ENCODE measurements at places on chromosomes 3 and 15.

GRCh38 chr3:157429708-157430107 lies 6.9 kb upstream of the PTX3 start:
- DNase-seq: no peak

GRCh38 chr15:80891006-80891405 lies 98.6 kb downstream of the MESD start:
- no peak for DNase-seq

GRCh38 chr3:158882445-158882844 lies 80.6 kb downstream of the MFSD1 start:
- DNase-seq: no peak

DNA sequence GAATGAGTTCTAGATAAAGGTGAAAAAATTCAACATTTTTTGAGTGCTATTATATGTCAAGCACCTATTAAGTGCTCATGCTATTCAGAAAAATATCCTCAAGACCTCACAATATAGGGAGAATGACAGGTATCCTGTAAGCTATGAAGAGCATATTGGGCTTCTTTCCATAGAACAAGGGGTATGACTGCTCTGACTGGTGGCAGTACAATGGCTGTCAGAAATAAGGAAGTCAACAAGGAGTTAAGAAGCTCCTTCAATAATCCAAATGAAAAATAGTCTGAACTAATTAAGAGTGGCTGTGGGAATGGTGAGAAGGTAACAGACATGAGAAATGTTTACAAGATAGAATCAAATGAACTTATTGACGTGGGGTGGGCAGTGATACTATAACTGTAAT lies 24.7 kb downstream of the NPTN start:
- DNase-seq: no peak

GRCh38 chr3:47280519-47280918 lies 2.1 kb downstream of the KIF9 start:
- DNase-seq: no peak

DNA sequence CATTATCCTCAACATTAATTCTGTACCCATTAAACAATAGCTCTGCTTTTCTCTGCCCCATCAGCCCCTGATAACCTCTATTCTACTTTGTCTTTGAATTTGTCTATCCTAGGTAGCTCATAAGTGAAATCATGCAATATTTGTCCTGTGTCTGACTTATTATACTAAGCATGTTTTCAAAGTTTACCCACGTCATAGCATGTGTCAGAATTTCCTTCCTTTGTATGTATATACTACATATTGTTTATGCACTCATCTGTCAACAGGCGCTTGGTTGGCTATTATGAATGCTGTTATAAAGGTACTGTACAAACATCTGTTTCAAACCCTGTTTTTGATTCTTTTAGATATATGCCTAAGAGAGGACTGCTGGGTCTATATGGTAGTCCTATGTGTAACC lies 18.2 kb downstream of the CSNK1G1 start:
- no peak for DNase-seq

DNA sequence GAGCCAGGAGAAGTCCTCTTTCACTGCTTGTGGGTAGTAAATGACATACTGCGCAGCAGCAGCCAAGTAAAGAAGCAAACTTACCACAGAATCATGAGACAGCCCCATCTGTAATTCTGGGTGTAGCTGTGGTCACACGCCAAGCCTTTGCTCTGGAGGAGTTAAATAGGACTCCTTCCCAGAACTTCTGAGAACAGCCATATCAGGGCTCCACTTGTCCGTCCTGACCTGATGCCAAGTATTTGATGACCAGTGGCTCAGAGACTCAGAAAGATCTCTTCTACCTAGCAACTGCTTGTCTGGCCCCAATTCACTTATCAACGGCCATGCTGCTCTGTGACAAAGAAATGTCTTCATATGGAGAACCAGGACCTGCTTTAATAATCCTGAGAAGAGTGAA lies 20.6 kb upstream of the GOLIM4 start:
- no peak for DNase-seq

- peak; percentile 58 for DNase-seq
Observed at GRCh38 chr3:183635107-183635430, 354 bp upstream of the KLHL24 start.

DNA sequence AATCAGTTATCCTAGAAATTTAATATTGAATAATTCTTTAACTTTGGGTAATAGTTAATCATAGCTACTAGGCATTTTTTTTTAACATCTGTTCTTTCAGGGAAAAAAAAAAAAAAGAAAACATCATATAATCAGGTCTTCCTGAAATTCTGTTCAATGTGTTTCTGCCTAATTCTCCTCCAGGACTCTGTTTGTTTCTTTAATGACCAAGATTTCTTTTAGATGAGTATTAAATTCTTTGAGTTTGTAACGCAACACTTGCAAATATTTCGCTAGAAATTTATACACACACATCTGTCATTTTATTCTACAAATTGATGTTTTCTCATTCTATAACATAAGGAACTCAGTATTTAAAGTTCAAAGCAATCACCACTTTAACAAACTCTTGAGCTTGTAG lies 56.7 kb downstream of the ALCAM start:
- DNase-seq: no peak

- DNase-seq: no peak
Observed at GRCh38 chr15:72271895-72272212, 500 bp downstream of the PARP6 start.

GRCh38 chr3:13005301-13005700 lies 67.9 kb downstream of the IQSEC1 start:
- DNase-seq: no peak

DNA sequence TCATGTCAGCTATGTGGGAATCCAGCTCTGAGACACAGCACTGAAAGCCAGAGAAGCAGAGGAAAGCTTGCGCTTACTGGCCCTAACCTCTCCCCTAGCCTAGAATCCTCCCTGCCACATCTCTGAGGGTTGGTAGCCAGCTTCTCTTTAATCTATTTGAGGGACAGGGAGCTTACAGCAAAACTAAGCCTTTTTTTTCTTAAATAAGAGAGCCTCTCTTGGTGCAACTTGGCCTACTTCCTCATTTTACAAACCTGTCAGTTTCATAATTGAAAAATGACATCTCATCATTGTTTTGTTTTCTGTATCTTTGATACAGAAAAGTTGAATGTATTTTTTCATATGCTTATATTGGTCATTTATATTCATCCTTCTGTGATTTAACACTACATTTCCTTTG lies 193.9 kb downstream of the ZNF621 start:
- no peak for DNase-seq

DNA sequence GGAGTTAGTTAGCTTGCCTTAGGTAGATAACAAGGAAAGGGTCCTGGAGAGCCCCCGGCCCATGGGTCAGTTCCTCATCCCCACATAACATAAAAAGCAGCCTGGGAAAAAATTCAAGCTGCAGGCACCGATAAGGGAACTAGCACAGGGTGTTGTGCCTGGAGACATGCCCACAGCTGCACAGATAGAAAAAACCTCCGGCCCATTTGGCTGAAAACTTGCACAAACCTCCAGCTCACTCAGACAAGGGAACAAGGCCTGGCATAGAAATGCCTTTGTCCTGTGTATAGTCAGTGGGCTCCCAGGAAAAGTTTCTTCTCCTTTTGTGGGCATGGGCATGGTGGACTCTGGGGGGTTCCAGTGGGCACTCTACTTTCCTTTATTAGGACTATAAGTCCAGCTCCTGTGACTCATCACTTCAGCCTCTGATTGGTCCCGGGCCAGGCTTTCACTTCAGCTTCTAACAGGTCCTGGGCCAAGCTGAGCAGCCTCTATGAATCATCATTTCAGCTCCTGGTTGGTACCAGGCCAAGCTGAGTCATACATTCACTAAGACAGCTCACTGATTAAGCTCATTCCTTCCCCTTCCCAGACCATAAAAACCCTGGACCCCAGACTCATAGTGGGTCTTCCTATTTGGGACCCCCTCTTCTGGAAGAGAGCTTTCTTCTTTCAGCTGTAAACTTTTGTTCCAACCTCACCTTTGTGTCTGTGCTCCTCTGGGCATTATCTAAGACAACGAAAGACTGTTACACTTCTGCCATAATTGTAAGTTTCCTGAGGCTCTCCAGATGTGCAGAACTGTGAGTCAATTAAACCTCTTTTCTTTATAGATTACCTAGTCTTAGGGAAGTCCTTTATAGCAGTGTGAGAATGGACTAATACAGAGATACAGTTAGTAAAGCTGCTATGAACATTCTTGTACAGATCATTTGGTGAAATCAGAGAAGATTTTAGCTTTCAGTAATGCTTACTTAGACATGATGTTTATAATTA lies 348.0 kb upstream of the DPPA4 start:
- DNase-seq: no peak

GRCh38 chr3:99965681-99966408 lies 148.2 kb downstream of the CMSS1 start:
- no peak for DNase-seq

DNA sequence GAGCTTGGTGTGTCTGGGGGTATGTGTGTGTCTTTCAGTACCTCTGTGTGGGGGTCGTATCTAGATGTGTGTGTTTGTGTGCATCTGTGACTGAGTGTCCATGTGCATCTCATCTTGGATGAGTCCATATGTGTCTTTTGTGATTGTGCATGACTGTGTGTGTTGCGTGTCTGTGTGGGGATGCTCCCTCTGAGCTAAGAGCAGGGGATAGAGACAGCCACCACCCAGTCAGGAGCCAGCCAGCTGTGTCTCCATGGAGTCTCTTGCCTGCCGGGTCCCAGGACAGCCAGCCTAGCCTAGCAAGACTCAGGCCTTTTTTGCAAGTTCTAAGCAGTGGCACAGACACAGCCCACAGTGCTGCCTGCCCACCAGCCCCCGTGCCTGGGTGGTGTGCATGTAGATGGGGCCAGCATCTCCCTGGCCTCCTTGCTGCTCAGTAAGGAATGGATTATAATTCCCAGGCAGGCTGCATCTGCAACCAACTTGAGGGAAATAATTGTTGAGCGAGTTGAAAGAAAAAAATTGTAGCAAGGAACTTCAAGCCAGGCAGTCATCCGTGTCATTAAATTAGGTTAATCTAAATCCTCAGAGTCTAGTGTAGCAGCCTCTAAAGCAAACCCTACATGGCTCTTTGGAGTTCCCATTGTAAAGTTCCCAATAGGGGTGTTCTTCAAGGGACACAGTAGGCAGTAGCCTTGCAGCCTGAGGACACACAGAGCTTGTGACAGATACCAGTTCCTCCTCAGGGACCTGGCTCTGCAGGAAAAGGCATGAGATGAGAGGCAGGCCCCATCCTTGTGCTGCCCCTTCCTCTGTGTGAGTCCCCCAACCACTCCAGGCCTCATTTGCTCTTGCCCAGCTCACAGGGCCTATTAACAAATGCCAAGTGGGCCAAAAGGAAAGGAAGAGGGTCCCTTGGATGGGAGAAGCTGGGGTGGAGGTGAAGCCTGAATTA lies 35.9 kb upstream of the MRPS22 start:
- no peak for DNase-seq

- DNase-seq: no peak
Observed at GRCh38 chr3:191235331-191236314, 36.6 kb downstream of the OSTN start.

DNA sequence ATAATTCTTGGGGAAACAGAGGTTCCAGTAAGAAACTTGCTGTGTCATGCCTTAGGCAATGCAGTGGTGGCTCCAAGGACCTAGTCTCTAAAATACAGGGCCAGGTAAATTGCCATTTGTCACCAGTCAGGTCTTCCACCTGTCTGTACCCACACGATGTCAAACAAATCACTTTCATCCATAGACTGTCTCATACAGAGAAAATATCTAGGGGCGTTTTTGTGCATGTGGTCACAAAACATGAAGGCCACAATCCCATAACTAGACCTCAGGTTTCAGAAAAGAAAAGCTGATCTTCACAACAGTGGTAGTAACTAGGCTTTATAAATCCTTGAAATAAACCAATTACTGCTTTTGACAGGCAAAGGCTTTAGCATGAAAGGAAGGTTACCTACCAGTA lies 92.3 kb downstream of the SLC9A9 start:
- no peak for DNase-seq

GRCh38 chr15:69468241-69469121 lies 15.9 kb downstream of the RPLP1 start:
- DNase-seq: peak; percentile 86

GRCh38 chr3:162295323-162295983 lies 798.8 kb downstream of the OTOL1 start:
- DNase-seq: no peak

DNA sequence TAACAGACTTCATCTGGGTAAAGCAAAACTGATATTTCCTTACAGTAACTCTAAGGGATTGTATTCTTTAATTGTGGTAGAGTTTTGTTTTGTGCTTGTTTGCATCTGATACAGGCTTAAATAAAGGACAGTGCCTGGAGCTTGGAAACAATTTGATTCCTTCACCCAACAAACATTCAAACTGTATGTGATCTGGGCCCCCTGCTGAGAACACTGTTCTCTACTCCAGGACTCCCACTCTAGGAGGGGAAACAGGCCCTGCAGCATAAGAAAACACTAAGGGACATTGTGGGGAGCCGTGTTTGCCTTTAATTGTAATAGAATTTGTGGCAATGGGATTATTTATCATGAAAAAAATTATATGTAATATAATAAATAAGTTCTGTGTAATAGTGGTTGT lies 56.9 kb downstream of the CTDSPL start:
- DNase-seq: no peak

DNA sequence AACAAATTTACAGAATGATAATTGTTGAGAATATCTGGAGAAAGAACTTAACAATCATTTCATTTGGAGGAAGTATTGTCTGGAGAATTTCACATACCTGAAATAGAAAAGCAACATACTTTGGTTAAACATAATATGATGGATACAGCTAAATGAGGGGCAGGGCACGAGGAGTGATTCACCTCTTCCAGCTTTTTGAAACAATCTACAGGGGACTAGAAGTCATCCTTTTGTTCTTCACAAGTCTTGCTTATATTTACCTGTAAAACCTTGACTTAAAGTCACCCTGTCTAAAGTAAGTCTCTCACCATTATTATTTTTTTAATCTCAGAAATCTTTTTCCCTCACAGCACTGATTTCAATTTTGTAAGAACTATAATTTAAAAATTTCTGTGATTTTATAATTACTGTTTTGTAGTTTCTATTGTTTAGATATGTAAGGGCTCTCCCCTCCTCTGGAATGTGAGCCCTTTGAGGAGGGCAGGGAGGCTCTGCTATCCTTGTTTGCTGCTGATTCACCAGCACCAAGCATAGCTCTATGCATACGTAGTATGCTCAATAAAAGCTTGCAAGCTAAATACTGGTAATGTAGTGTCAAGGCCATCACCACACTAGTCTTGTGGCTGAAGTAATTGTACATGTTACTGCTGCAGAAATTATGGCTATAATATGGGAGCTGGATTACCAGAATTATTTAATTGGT lies 193.9 kb upstream of the THRB start:
- no peak for DNase-seq

- DNase-seq: peak; percentile 39
Observed at GRCh38 chr3:155560135-155560534, 184.7 kb downstream of the PLCH1 start.

DNA sequence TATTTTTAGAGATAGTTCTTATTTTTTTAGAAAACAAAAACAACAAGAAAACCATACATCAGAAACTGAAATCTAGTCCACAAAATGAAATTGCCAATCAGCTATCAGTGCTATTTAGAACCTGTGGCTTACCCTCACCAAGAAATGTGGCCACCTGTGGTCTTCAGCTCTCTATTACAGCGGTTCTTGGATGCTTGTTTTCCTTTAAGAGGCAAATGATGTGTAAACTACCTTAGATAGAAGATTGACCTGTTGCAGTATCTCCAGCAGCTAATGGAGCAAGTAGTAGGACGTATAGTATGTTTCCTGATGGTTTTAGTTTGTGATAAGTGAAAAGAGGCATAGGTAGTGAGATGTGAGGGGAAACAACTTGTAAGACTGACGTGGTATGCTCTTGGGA lies 21.2 kb downstream of the TFG start:
- DNase-seq: no peak

All from NCI-H2029 treated with DMSO at 0.1 percent for 48 hours (cell line).